ENCODE measurements at places on chromosomes 5 and 9.

DNA sequence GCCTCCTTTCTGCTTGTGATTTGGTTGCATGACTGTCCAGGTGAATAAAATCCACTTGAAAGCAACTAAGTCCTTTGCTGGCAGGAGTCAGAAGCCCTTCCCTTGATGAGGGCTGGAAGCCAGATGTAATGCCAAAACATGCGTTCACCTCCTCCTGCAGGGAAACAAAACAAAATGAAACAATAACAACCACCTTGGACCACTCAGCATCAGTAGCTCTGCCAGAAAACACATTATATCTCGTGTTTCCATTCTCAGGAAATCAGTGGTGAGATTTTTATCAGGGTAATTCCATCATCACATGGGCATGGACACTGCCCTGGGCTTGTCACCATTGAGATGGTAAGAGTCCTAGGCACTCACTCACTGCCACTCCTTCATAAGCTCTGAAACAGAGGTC, 350.3 kb upstream of the ACTBL2 start:
- DNase-seq = no peak

GRCh38 chr9:111937781-111938426, 41.3 kb downstream of the UGCG start:
- no peak for DNase-seq

DNA sequence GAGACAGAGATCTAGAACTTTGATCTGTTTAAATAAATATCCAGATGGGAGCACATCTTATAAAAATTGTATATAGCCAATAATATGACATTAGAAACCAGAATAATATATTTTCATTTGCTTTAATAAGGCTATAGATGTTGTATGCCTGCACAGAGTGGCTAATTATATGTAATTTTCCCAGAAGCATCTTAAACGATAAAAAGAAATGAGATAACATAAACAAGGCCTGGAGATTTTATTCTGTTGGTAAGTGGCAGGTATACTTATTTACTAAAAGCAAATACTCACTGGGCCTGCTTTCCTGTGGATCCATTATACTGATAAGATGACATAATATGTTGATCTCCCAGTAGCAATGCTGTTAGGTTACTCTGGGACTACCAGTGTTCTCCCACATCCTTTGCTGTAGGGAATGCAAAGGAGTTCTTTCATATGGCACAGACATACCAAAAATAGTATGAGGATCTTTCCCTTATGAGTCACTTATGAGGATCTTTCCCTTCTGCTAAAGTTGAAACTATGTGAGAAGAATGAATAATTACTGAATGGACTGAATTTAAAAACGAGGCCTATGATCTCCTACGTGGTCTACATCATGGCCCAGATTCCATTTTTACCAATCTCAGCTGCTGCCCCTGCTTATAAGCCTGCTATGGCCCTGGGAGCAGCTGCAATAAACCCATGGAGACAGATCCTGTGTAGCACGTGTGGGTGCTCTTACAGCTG, 112.1 kb downstream of the NUDT12 start:
- DNase-seq = no peak

DNA sequence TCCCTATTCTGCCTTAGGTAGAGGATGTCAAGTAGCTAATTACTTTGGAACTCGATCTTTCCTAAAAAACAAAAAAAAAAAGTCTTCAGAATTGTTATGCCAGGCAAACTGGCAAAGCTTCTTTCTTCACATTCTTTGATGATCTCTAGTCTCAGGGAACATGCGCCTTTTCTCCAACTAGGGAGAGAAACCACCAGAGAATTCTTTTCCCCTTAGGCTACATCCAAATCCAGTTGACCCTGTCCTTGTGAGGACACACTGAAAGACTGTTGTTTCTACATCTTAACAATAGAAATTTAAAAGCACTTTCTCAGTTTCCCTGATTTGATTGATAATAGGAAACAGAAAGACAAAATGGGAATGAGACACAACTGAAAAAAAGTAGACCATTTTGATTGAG, 94.7 kb upstream of the ITGA2 start:
- DNase-seq = no peak

- no peak for DNase-seq
Measured at GRCh38 chr5:95219411-95219810, 65.5 kb downstream of the MCTP1 start.

DNA sequence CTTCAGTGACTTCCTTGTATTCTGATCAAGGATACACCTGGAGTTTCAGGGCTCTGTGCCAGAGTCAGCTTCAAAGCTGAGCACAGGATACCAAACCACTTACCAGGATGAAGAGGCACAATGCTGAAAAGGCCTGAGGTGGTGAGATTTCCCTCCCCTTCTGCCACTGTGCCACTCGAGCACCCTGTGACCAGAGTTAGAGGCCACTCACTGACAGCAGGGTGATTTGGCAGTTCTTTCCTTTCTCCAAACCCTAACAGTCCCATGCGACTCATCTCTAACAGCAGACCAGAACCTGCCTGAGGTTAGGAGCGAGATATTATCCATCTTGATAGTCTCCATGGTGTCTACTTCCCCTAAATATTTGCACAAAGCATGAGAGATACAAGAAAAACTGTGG, 1.8 kb downstream of the PLGRKT start:
- DNase-seq = no peak

DNA sequence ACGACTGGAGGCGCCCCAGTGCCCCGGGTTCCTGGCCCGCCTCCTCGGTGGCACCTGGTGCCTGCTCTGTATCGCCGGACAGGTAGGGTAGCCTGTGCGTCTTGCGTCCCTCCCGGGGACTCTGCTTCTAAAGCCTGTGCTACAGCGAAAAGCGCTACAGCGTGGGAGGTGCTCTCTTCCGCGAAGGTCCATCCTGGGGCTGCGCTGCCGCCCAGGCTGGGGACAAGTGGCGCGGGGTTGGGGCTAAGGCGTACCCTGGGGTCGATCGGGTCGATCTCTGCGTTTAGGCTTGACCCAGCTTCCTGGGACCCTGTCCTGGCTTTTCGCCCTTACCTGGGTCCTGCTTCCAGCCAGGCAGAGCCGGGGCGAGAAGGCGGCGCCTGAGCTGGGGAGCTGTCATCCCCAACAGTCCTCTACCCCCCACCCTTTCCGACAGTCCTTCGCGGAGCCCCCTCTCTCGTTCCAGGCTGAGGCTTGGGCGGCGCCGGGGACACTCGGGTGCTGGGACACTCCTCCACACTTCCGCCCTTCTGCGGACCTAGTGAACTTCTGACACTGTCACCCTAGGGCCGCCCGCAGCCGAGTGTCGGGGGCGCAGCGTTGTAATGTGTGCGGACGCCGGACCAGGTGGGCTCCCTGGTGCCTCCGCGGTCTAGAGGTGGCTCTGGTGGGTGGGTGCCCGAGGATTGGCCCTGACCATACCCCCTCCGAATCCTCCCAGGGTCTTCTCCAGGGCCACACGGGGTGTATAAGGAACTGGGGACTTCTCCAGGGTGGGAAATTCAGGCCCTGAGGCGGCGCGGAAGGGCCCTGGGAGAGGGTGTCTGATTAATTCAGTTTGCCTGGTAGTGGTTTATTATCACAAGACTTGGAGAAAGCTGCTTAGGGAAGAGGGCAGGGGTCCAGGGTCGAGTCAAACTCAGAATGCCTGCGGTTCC, 328.2 kb downstream of the SH3GL2 start:
- no peak for DNase-seq

GRCh38 chr5:143741421-143741820, 70.5 kb upstream of the HMHB1 start:
- DNase-seq = no peak

Measured in stimulated activated CD8-positive, alpha-beta memory T cell treated with anti-CD3 and anti-CD28 coated beads, Interleukin-2, amount 100 ng/mL, for 1 hour (primary cell).